ENCODE measurements at places on chromosomes 13 and 19. TPM values are rescaled to one million over a fixed set of nuclear protein-coding genes. Genes with fewer than 3 reads are reported as not detected.

The ZNF726 gene
- 5.7 TPM for polyA plus RNA-seq

The PROZ gene
- 0.08 TPM for polyA plus RNA-seq

DNA sequence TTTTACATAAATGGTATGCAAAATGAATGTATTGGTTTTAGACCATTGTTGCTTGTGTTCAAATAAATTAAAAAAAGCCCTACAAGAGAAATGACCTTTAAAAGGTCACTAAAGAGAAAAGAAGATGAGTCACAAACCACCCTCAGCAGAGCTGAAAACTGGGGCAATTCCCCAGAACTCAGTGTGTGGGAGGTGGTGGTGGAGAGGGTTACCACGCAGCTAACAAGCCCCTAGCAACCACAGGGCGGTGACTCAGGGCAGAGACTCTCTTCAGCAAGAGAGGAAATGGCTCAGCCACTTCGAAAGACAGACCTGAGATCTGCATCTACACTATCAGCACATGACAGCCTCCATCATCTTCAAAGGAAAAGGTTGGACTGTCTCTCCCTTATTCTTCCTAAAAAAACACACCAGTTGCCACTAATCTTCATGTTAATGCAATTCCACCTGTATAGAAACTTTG is 29.4 kb upstream of the NDFIP2 start:
- no peak for DNase-seq
- no peaks in the 10 kb centered on the region for H3K27me3 ChIP-seq
- no peak overlapping the region for H3K27ac ChIP-seq
- H3K4me1 ChIP-seq, result no peaks in the 10 kb centered on the region

DNA sequence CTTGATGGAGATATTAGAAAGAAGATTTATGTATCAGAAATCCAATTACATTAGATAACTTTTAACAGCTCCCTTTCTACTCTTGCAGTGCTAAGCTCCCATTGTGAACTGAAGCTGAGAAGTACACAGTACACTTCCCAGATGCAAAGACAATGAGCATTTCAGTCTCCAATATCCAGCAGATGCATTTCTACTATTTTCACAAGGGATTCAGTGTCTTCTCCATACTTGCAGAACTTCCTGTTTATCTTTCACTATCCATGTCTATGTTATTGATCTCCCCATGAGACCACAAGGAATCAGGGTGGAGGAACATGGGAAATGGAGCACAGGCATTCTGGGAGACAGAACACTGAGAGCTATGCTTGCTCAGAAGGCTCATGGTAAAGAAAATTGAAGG is 207.5 kb downstream of the ENOX1 start:
- H3K4me1 ChIP-seq, result no peaks in the 10 kb centered on the region
- no peaks in the 10 kb centered on the region for H3K27me3 ChIP-seq
- H3K27ac ChIP-seq, result no peak overlapping the region
- no peaks in the 10 kb centered on the region for H3K36me3 ChIP-seq
- DNase-seq, result no peak
- no peak overlapping the region for H3K4me3 ChIP-seq

DNA sequence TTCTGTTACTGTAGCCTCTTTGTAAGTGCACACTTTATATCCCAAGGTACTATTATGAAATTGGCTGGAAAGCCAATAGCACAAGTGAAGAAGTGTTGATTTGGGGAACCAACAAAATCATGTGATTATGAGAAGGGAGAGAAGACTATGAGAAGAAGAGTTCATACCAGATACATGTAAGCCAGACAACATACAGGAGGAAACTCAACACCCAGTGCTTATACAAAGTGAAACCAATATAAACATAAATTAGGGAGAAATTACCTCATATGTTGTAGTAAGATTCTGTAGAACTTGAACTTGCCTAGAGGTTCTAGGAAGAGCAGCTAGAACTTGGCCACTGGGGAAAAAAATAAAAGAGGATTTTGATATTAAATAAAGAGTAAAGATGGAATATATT is 17.4 kb downstream of the CPB2 start:
- DNase-seq, result no peak
- no peaks in the 10 kb centered on the region for H3K4me1 ChIP-seq
- H3K27ac ChIP-seq, result no peak overlapping the region
- H3K4me3 ChIP-seq, result no peak overlapping the region

- no peak overlapping the region for H3K4me3 ChIP-seq
- no peaks in the 10 kb centered on the region for H3K27me3 ChIP-seq
- peaks cover 3% of the 10 kb centered on the region for H3K36me3 ChIP-seq
- no peak overlapping the region for H3K27ac ChIP-seq
Observed at GRCh38 chr19:37513397-37513796, 6.7 kb downstream of the ZNF793 start.

DNA sequence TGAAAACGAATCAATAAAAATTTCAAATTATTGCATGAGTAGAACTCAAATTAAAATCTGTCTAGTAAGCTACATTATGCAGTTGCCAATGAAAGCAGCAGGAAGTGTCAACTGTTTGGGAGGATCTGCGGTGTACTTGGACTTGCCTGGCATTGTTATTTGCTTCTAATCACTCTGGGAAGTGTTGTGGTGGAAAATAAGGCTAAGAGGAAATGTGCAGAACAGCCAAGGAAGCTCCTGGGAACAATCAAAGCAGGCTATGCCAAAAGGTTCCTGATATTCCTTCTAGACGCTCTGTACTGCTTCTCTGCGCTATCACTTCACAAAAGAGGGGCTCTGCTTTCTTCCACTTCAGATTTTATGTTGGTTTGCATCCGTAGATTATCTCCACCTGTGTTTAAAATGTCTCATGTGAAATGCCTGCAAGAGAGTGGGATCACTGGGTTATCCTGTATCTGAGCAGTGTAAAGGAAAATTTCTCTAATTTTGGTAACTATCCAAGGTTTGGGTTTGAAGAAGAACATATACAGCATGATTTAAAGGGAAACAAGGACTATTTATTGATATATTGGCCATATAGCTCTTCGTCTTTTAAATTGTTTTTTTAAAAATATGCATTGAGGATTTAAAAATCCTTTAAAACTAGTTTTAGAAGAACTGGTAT is 182.7 kb upstream of the CSNK1A1L start:
- H3K4me3 ChIP-seq, result no peak overlapping the region
- H3K27me3 ChIP-seq, result no peaks in the 10 kb centered on the region
- peak; percentile 93 for DNase-seq
- H3K36me3 ChIP-seq, result no peaks in the 10 kb centered on the region
- peak overlapping the region; percentile 79 for H3K27ac ChIP-seq
- peaks cover 3% of the 10 kb centered on the region for H3K4me1 ChIP-seq

DNA sequence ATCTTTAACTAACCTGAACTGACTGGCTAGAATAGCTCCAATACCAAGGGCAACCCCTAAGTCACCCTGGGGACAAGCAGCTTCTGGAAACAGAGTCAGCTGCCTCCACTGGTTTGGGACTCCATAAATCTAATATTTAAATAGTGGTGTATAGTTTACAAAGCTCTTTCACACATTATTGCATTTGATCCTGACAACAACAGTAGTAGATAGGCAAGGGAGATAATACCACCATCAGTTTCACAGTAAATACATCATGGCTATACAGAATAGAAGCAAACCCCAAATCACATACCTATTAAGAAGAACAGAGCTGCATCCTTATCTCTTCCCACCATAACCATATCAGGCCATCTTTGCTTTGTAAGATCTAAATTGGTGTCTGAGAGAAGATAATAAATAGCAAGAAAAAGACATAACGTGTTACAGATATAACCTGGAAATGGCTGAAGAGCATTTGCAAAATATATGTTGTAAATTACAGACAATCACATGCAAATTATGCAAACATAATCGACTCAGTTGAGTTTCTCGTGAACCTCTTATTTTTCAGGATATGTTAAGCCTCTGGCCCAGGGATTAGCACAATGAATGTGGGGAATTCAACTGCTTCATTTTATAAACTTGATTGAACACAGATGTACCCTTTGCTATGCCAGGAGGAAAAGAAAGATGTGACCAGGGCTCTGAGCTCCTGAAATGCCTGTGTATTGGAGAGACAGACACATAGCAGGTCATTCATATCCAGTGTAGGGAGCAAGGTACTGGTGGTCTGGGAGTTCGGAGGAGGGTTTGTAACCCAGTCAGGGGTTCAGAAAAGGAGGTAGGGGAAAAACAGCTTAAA is 142.5 kb downstream of the SLC7A1 start:
- H3K4me3 ChIP-seq, result no peak overlapping the region
- peak; percentile 78 for DNase-seq
- H3K36me3 ChIP-seq, result no peaks in the 10 kb centered on the region
- H3K4me1 ChIP-seq, result peaks cover 11% of the 10 kb centered on the region
- H3K27ac ChIP-seq, result peak overlapping the region; percentile 71

- no peaks in the 10 kb centered on the region for H3K4me1 ChIP-seq
- no peak overlapping the region for H3K27ac ChIP-seq
- H3K4me3 ChIP-seq, result no peak overlapping the region
- H3K27me3 ChIP-seq, result no peaks in the 10 kb centered on the region
- DNase-seq, result no peak
Observed at GRCh38 chr13:109314101-109314500, 472.3 kb downstream of the IRS2 start.

- no peaks in the 10 kb centered on the region for H3K36me3 ChIP-seq
- no peaks in the 10 kb centered on the region for H3K27me3 ChIP-seq
- H3K4me3 ChIP-seq, result no peak overlapping the region
- DNase-seq, result no peak
Observed at GRCh38 chr13:81184556-81185265, 843.8 kb upstream of the SPRY2 start.

DNA sequence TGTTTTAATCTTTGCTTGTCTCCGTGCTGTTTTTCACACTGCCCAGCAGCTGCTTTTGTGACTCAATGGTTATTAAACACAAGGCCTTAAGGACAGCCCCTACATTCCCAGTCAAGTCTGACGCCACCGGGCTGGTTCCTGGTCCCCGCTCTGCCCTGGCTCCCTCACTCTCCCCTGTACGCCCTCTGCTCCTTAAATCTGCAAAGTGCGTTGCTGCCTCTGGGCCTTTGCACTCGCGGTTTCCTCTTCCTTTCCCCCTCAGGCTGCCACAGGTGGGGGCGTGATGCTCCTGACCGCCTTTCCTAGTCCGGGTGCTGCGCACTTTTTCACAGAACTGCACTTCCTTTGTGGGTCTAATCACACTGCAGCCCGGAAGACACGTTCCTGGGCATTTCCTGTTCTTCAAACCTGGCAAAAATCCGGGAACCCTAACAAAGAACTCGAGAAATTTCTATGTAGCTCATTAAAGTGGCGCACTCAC is 25.6 kb downstream of the NOSIP start:
- H3K4me3 ChIP-seq, result no peak overlapping the region
- peaks cover 5% of the 10 kb centered on the region for H3K4me1 ChIP-seq
- H3K36me3 ChIP-seq, result peaks cover 71% of the 10 kb centered on the region
- peak overlapping the region; percentile 64 for H3K27ac ChIP-seq
- peak; percentile 63 for DNase-seq

DNA sequence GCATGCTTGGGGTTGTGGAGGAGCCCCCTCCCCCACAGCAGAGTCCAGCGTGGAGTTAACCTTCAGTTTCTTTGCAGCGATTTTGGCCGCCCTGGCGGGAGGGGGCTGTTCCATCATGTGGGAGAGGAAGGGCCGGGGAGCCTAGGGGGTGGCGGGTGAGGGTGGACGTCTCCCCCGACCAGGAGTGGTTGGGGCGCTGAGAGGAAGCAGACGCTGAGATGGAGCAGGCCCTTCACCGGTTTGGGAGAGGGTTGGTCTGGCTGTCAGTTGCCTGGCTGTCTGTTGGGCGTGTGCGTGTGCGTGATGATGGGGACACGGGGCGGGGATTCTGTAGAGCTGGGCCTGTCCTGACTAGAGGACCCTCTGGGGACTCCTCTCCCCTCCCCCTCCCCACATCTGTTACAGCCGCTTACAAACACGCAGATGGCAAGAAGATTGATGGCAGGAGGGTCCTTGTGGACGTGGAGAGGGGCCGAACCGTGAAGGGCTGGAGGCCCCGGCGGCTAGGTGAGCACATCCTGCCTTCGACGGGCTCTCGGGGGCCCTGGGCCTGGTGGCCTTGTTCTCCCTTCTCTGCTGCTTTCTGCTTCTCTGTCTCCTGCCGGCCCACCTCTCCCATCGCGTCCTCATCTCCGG is 9.8 kb upstream of the LIN7B start:
- no peak overlapping the region for H3K4me3 ChIP-seq
- H3K27me3 ChIP-seq, result no peaks in the 10 kb centered on the region
- DNase-seq, result peak; percentile 80
- peaks cover 20% of the 10 kb centered on the region for H3K4me1 ChIP-seq
- peaks cover 94% of the 10 kb centered on the region for H3K36me3 ChIP-seq
- no peak overlapping the region for H3K27ac ChIP-seq

Measured in muscle of leg (tissue), 16 donors.